ENCODE measurements at places on chromosomes 16 and 17.
A peak's percentile ranks its signal among the peaks of the same experiment; 100 is the strongest.

DNA sequence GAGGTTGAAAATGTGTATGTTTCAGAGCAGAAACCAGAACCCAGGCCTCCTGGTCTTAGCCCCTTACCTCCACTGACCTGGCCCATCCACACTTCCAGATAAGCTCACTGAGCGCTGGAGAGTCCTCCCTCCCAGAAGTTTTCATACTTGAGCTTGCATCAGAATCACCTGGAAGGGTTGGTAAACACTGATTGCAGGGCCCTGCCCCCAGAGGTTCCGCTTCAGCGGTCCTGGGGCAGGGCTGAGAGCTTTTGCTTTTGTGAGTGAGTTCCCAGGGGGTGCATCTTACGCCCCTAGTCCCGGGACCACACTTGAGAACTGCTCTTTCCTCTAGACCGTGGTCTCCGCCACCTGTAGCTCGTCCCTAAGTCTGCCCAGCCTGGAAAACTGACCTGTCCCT is 20.6 kb downstream of the TTYH2 start:
- no peak for DNase-seq

- no peak for DNase-seq
Measured at GRCh38 chr16:30934827-30935557, 11.6 kb downstream of the FBXL19 start.

GRCh38 chr16:20900299-20901067 is at the start of the genes DCUN1D3 and LYRM1:
Gene DCUN1D3 (minus strand): TSS chr16:20900358. CDS start chr16:20862538, 37,820 bp downstream.
Gene LYRM1 (plus strand): TSS chr16:20900771. CDS start chr16:20915556, 14,785 bp downstream.
- peak; percentile 95 for DNase-seq

DNA sequence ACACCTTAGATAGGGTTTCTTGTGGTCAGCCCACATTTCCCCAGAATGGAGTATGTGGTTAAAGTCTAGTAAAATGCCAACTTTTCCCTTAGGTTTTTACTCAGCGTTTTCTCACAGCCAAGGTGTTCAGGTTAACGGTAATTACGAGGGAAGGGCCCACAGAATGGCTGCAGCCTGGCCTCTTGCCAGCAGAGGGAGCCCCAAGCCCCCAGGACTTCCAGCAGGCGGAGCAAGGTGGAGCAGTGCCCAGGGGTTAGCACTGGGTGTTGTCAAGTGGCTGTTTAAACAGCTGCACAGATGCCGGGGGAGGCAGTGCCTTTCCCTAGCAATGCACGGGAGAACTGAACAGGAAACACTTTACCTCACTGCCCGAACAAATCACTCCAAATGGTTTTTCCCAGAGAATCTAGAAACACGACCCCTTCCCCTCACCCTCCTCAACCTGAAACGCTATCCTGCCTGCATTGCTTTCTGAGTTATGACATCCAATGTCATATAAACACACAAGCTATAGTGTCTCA is 6.6 kb downstream of the PHB1 start:
- DNase-seq: peak; percentile 87

GRCh38 chr17:31388770-31389656 is 2.5 kb upstream of the RAB11FIP4 start:
- DNase-seq: no peak

DNA sequence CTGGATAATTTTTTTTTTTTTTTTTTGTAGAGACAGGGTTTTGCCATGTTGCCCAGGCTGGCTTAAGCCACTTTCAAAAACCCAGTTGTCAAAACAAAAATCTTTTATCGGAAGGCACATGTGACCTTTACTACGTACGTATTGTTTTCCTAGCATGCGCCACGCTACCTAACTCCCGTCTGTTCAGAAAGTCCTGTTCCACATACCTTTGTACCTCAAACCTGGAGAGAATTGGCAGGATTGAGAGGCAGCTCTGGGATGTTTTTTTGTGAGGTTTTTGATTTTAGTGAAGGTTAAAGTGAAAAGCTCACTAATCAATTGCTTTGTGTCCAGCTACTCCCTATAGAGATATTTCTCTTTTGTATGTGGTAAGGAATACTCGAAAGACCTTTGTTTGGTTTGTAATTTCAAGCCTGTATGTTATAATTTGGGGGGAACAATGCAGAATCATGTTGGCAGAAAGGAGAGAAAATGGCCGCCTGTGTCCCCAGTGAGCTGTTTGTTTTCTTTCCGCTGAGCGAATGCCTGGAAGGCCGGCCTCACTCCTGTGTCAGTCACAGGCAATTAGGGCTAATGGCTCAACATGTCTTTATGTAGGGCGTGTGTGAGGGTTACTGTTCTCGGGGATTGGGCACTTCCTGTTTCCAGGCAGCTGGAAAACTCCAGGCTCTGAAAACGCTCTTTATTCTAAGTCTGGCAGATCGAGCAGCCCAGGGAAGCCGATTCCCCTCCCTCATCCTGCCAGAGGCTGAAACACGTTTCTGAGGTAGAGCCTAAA is 60.8 kb upstream of the CLEC18A start:
- no peak for DNase-seq

DNA sequence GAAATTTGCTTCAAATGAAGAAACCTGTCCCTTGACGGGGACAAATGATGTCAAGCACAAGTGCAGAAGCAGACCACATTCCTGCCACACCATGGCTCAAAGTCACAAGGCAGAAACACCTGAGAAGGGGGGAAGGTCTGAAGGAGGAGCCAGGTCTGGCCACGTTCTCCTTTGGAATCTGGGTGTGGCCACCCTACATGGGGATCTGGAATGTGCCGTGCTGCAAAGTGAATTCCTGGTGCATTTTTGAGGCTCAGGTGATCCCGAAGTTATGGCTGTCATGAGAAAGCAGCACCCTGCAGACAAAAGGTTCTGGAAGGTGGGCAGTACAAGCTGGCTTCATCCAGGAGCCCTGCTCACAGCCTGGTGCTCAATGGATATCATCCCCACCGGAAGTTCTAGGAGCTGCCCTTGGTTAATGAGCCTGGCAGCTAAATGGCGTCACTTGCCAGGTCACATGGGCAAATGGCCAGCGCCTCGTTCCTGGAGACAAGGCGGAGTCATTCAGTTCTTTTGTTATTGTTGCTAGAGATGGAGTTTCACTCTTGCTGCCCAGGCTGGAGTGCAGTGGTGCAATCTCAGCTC is 20.1 kb upstream of the ADCY9 start:
- DNase-seq: peak; percentile 14

- DNase-seq: no peak
Measured at GRCh38 chr17:59572301-59572924, 7.0 kb downstream of the DHX40 start.

DNA sequence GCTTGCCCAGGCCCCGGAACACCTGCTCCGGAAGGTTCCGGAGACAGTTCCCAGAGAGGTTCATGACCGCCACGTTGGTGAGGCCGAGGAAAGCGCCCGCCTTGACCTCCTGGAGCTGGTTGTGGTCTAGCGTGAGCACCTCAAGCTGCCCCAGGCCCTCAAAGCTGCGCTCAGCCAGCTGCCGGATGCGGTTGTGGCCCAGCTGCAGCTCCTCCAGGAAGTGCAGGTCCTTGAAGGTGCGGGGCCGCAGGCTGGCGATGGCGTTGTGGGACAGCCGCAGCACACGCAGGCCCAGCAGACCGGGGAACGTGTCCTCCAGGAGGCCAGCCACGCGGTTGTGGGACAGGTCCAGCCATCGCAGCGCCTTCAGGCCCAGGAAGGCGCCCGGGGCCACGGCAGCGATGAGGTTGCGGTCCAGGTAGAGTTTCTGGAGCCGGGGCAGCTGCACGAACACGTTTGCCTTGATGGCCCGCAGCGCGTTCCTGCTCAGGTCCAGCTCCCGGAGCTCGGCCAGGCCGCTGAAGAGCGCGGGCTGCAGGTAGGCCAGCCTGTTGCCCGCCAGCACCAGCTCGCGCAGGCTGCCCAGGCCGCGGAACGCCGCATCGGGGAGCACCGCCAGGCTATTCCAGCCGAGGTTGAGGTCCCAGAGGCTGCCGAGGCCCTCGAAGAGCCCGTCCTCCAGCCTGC is 2.1 kb downstream of the IGFALS start:
- no peak for DNase-seq

- DNase-seq: no peak
Measured at GRCh38 chr17:78669975-78670518, 92.9 kb upstream of the DNAH17 start.

- no peak for DNase-seq
Measured at GRCh38 chr16:12204601-12205000, 228.1 kb downstream of the SNX29 start.

DNA sequence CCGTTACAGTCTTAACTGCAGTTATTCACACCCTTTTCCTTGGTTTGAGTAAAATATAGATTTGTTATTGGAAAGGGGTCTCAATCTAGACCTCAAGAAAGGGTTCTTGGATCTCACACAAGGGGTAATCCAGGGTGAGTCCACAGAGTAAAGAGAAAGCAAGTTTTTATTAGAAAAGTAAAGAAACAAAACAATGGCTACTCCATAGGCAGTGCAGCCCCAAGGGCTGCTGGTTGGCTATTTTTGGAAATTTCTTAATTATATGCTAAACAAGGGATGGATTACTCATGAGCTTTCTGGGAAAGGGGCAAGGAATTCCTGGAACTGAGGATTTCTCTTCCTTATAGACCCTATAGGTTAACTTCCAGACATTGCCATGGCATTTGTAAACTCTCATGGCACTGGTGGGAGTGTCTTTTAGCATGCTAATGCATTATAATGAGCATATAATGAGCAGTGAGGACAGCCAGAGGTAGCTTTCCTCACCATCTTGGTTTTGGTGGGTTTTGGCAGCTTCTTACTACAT is 24.5 kb upstream of the MILR1 start:
- no peak for DNase-seq

DNA sequence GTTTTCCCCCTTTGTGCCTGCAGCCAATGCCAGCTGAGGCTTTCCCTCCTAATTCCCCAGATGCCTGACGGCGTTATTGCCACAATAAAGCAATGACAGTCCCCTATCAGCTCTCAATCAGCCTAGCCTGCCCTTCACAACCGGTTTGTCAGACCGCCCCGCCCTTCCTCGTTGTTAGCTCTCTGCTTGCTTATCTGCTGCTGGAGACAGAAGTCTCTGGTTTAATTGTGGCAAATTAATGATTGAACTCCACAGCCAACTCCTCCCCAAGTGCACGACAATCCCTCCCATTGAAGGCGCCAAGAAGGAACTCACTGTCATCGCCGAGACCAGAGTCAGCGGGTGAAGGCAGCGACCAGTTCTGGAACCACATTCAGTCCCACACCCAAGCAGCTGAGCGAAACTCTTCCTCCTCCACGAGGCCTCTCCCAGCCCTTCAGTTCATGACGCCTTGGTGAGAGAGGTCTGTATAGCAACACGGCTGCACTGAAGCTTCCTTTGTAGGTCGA is 474.4 kb downstream of the SLC39A11 start:
- DNase-seq: no peak

DNA sequence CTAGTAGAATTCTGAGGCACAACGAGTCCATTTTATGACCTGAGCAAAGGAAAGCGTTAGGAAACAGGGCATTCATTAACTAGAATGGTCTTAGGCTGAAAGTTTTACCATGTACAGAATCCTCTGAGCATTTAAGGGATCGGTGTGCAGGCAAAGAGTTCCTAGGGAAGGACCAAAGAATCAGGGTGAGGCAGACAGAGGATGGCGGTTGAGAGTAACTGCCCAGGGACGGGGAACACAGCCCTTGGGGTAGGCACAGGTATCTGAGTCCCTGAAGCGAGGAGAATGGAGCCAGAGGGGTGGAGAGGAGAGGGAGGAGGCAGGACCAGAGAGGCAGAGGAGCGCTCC is 14.0 kb upstream of the ITGB3 start:
- no peak for DNase-seq

- DNase-seq: no peak
Measured at GRCh38 chr17:47720754-47721533, 12.1 kb upstream of the TBX21 start.

DNA sequence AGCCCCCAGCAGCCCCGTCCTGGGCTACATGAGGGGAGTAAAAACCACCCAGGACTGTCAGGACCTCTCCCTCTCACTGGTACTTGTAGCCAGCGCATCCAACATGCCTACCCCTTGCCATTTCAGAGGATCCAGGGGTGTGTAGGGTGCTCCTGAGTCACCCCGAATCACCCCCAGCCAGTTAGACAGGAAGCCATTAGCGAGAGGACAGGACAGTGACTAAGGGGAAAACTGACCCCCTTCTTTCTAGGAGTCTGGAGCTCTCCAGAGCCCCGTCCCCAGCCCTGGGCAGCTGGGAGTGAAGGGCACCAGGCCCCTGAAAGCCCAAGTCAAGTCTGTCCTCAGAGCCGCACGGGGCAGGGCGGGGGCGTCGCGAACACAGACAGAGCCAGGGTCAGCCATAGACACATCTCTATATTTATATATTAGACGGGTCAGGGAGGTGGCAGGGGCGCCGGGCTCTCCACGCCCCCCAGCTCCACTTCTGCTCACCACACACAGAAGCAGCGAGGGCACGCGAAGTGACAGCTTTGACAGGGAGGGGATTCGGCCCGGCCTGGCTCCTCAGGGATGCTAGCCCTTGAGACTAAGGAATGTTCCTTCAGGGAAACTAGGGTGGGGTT is 485 bp upstream of the GDPD3 start:
- no peak for DNase-seq

- DNase-seq: no peak
Measured at GRCh38 chr16:13772782-13773181, 147.2 kb upstream of the ERCC4 start.

GRCh38 chr16:1305823-1306222 is 3.6 kb upstream of the UBE2I start:
- no peak for DNase-seq

GRCh38 chr17:43661699-43662412 is at the start of gene MEOX1:
Gene MEOX1 (minus strand): TSS chr17:43661922. CDS start chr17:43661534, 388 bp downstream.
- no peak for DNase-seq

GRCh38 chr16:10154389-10154788 is 27.8 kb downstream of the GRIN2A start:
- DNase-seq: no peak

DNA sequence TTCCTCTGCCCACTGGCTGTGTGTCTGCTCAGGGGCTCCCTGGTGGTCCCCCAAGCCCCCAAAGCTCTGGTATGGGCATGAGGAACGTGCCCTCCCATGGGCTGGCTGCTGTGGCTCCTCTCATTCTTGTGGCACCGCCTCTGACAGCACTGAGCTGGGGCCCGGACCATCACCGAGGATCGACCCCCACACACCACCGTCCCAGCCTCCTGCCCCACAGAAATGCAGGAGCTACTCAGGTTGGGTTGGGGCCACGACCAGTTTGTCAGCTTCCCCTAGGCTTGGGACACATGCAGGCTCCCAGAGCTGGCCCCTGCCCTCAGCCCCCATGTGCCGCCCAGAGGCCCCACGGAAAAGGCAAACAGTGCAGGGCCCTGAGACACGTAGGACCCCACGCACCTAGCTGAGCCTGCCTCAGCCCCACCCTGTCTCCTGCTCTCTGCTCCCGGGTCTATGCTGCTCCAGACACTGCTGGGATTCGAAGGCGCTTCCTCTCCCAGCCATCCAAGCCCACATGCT is 3.3 kb upstream of the CASKIN1 start:
- DNase-seq: no peak

DNA sequence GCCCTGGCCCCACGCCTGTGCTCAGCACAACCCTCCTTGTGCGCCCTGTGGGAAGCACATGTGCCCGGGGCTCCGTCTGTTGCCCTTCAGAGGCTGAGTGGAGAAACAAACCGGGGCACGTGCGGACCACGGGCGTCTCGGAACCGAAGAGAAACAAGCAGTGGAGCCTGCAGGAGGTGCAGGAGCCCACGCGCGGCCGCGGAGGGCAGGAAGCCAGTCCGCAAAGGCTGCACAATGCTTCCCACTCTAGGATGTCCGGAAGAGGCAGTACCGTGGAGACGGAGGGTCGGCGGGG is 75.5 kb upstream of the GNG13 start:
- no peak for DNase-seq

Data from progenitor cell of endocrine pancreas (in vitro differentiated cells).